ENCODE measurements at places on chromosomes 4 and X.
A peak's percentile ranks its signal among the peaks of the same experiment; 100 is the strongest.

GRCh38 chrX:105565856-105566255 lies 256.5 kb upstream of the NRK start:
- no peaks in the 10 kb centered on the region for H3K4me1 ChIP-seq
- no peaks in the 10 kb centered on the region for H3K27me3 ChIP-seq
- no peaks in the 10 kb centered on the region for H3K36me3 ChIP-seq
- DNase-seq = no peak
- no peak overlapping the region for H3K4me3 ChIP-seq

- H3K36me3 ChIP-seq = no peaks in the 10 kb centered on the region
- DNase-seq = no peak
- peak overlapping the region; percentile 40 for H3K4me3 ChIP-seq
- no peak overlapping the region for H3K27ac ChIP-seq
- H3K27me3 ChIP-seq = peaks cover 4% of the 10 kb centered on the region
- H3K4me1 ChIP-seq = no peaks in the 10 kb centered on the region
Measured at GRCh38 chr4:1194010-1194900, 21.9 kb upstream of the SPON2 start.

- H3K27ac ChIP-seq = no peak overlapping the region
- no peaks in the 10 kb centered on the region for H3K4me1 ChIP-seq
- H3K27me3 ChIP-seq = no peaks in the 10 kb centered on the region
- H3K36me3 ChIP-seq = no peaks in the 10 kb centered on the region
Measured at GRCh38 chrX:42954880-42955279, 176.9 kb upstream of the PPP1R2C start.

DNA sequence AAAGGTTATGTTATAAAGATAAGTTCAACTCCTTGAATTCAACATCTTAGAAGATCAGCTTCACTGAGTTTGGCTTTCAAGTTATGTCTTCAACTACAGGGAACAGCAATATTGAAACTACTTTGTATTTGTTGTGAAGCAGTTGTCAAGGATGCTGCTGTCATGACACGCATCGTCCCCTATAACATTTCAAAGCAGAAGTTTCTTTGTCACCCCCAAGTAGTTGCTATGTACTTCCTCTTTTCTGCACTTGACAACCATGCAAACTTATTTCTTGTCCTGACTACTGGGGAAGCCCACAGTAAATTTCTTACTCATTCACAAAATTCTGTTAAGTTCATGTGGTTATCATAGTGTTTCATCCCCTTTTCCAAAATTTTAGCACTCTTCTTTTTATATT lies 14.3 kb downstream of the ANTXR2 start:
- H3K27me3 ChIP-seq = no peaks in the 10 kb centered on the region
- H3K36me3 ChIP-seq = no peaks in the 10 kb centered on the region
- no peak overlapping the region for H3K27ac ChIP-seq
- no peaks in the 10 kb centered on the region for H3K4me1 ChIP-seq
- no peak for DNase-seq

DNA sequence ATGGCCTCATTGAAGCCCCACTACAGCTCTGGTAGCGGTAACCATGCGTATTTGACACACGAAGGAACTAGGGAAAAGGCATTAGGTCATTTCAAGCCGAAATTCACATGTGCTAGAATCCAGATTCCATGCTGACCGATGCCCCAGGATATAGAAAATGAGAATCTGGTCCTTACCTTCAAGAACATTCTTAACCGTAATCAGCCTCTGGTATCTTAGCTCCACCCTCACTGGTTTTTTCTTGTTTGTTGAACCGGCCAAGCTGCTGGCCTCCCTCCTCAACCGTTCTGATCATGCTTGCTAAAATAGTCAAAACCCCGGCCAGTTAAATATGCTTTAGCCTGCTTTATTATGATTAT lies 876 bp downstream of the HPRT1 start:
- peaks cover 4% of the 10 kb centered on the region for H3K4me1 ChIP-seq
- peak overlapping the region; percentile 83 for H3K4me3 ChIP-seq
- H3K36me3 ChIP-seq = no peaks in the 10 kb centered on the region
- peak overlapping the region; percentile 90 for H3K27ac ChIP-seq
- H3K27me3 ChIP-seq = no peaks in the 10 kb centered on the region
- peak; percentile 13 for DNase-seq

- peak overlapping the region; percentile 51 for H3K27ac ChIP-seq
- DNase-seq = peak; percentile 54
- H3K4me3 ChIP-seq = peak overlapping the region; percentile 7
- H3K4me1 ChIP-seq = peaks cover 46% of the 10 kb centered on the region
- H3K36me3 ChIP-seq = no peaks in the 10 kb centered on the region
Measured at GRCh38 chr4:153159728-153160221, 44.5 kb upstream of the TRIM2 start.

DNA sequence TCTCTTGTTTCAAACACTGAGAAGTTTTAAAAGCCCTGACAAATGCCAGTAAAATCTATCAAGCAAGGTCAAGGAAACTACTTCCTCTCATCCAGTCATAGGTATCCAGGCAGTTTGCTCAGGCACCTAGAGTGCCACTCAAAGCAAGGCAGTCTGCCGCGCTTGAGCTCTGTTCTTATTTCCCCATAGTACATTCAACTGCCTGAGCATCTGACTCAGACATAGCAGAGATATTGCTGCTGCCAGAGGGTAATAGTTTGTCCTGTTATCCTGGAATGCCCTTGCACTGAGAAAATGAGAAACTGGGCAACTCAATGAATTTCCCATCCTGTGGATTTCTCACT lies 16.1 kb upstream of the ATP8A1 start:
- no peak for DNase-seq
- no peaks in the 10 kb centered on the region for H3K4me1 ChIP-seq
- no peak overlapping the region for H3K27ac ChIP-seq
- no peaks in the 10 kb centered on the region for H3K27me3 ChIP-seq
- H3K36me3 ChIP-seq = no peaks in the 10 kb centered on the region
- H3K4me3 ChIP-seq = no peak overlapping the region

DNA sequence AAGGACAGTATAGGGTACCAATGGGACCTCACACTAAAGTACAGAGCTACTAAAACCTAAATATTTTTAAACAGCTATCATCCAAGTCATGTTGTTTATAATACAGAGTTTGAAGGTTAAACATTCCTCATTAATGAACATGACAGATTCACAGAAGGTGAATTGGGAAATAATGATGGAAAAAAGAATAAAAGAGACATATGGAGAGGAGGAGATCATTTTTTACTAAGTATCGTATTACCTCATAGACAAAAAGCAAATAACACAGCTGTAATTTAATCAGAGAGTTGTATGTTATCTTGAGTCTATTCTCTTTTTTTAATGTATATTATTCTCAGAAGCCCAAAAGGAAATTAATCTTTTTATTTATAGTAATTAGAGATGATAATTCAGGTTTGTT lies 7.9 kb downstream of the PLK4 start:
- H3K4me1 ChIP-seq = peaks cover 4% of the 10 kb centered on the region
- H3K27ac ChIP-seq = no peak overlapping the region
- peaks cover 95% of the 10 kb centered on the region for H3K36me3 ChIP-seq
- DNase-seq = no peak
- no peaks in the 10 kb centered on the region for H3K27me3 ChIP-seq
- H3K4me3 ChIP-seq = no peak overlapping the region

DNA sequence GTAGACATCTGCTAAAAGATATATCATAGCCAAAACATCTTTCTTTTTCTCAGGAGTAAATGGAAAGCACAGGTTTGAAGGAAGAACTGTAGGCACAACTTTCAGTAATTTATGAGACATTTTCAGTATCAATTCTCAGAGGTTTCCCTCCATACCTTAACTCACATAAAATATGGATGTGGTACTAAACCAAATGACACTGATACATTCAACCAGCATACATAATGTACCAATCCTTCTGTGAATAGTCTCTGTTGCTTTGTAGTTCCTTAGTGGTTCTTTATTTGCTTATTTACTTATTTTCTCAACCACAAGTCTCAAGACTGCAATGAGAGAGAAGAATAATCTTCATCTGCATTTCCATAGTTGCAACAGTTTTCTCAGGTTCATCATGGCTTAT lies 96.1 kb downstream of the ARHGAP24 start:
- H3K27ac ChIP-seq = no peak overlapping the region
- DNase-seq = no peak
- H3K4me3 ChIP-seq = no peak overlapping the region

- no peaks in the 10 kb centered on the region for H3K36me3 ChIP-seq
- H3K4me3 ChIP-seq = no peak overlapping the region
- H3K4me1 ChIP-seq = no peaks in the 10 kb centered on the region
- H3K27me3 ChIP-seq = no peaks in the 10 kb centered on the region
- DNase-seq = no peak
Measured at GRCh38 chr4:169902658-169903345, 123.4 kb downstream of the MFAP3L start.

GRCh38 chr4:145769450-145770037 lies 89.6 kb downstream of the C4orf51 start:
- no peak for DNase-seq
- H3K27ac ChIP-seq = no peak overlapping the region
- no peaks in the 10 kb centered on the region for H3K4me1 ChIP-seq
- H3K36me3 ChIP-seq = peaks cover 12% of the 10 kb centered on the region

GRCh38 chrX:154505734-154506133 lies 10.3 kb downstream of the FAM3A start:
- no peak overlapping the region for H3K27ac ChIP-seq
- no peak overlapping the region for H3K4me3 ChIP-seq
- H3K27me3 ChIP-seq = no peaks in the 10 kb centered on the region
- no peak for DNase-seq
- H3K4me1 ChIP-seq = no peaks in the 10 kb centered on the region
- no peaks in the 10 kb centered on the region for H3K36me3 ChIP-seq

- no peak overlapping the region for H3K4me3 ChIP-seq
- DNase-seq = peak; percentile 1
- H3K36me3 ChIP-seq = no peaks in the 10 kb centered on the region
Measured at GRCh38 chr4:82555276-82555675, 6.5 kb downstream of the TMEM150C start.

GRCh38 chr4:5554376-5554775 lies 154.0 kb downstream of the EVC2 start:
- no peaks in the 10 kb centered on the region for H3K27me3 ChIP-seq
- no peak for DNase-seq
- no peaks in the 10 kb centered on the region for H3K36me3 ChIP-seq
- H3K27ac ChIP-seq = no peak overlapping the region

- H3K4me3 ChIP-seq = no peak overlapping the region
- H3K4me1 ChIP-seq = peaks cover 5% of the 10 kb centered on the region
- no peaks in the 10 kb centered on the region for H3K36me3 ChIP-seq
- no peak overlapping the region for H3K27ac ChIP-seq
- no peak for DNase-seq
- no peaks in the 10 kb centered on the region for H3K27me3 ChIP-seq
Measured at GRCh38 chr4:122765692-122766352, 33.3 kb downstream of the BBS12 start.

- H3K4me1 ChIP-seq = peaks cover 16% of the 10 kb centered on the region
- peak; percentile 65 for DNase-seq
- peaks cover 16% of the 10 kb centered on the region for H3K36me3 ChIP-seq
- no peak overlapping the region for H3K4me3 ChIP-seq
- H3K27me3 ChIP-seq = no peaks in the 10 kb centered on the region
Measured at GRCh38 chr4:109699553-109700225, 3.6 kb downstream of the CASP6 start.

- no peaks in the 10 kb centered on the region for H3K4me1 ChIP-seq
- H3K27ac ChIP-seq = no peak overlapping the region
- DNase-seq = no peak
- H3K27me3 ChIP-seq = no peaks in the 10 kb centered on the region
Measured at GRCh38 chr4:152359208-152360044, 176.5 kb downstream of the FBXW7 start.

DNA sequence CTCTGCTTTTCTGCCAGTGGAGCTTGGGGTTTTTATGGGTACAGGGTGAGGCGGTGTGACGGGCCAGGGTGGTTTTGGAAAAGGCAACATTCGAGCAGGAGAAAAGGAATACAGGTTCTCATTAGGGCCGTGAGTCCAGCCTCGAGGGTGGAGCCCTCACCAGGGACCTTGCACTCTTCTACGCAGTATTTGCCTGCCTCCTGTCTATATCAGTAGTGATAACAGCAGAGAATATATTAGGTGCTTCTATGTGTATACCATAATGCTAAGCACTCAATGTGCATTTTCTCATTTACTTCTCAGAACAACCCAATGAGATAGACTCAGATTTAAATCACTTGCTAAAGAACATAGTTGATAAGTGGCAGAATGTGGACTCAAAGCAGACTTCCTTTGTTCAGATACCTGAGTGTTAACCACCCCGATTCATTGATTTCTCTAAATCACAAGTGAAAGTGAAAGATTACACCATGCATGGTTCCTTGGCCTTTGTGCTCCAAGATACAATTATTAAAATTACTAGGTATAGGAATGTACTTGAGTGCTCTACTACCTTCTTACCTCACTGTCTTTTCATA lies 403.9 kb downstream of the PCDH7 start:
- DNase-seq = no peak

- no peaks in the 10 kb centered on the region for H3K36me3 ChIP-seq
- no peak overlapping the region for H3K4me3 ChIP-seq
- H3K27me3 ChIP-seq = no peaks in the 10 kb centered on the region
- no peak for DNase-seq
- no peak overlapping the region for H3K27ac ChIP-seq
Measured at GRCh38 chr4:175346376-175346775, 428.2 kb downstream of the ADAM29 start.

- no peak overlapping the region for H3K27ac ChIP-seq
- H3K27me3 ChIP-seq = no peaks in the 10 kb centered on the region
- no peaks in the 10 kb centered on the region for H3K4me1 ChIP-seq
Measured at GRCh38 chr4:83556816-83557215, 20.9 kb downstream of the GPAT3 start.

- DNase-seq = no peak
- no peaks in the 10 kb centered on the region for H3K36me3 ChIP-seq
- no peaks in the 10 kb centered on the region for H3K27me3 ChIP-seq
- H3K27ac ChIP-seq = no peak overlapping the region
- peaks cover 17% of the 10 kb centered on the region for H3K4me1 ChIP-seq
Measured at GRCh38 chr4:76177709-76178108, 29.5 kb upstream of the NUP54 start.

GRCh38 chr4:132694775-132695174 lies 454.3 kb upstream of the PCDH10 start:
- H3K4me1 ChIP-seq = no peaks in the 10 kb centered on the region
- no peak overlapping the region for H3K27ac ChIP-seq
- no peak for DNase-seq
- no peaks in the 10 kb centered on the region for H3K27me3 ChIP-seq

GRCh38 chrX:70554523-70554922 lies 109.9 kb downstream of the DLG3 start:
- no peak overlapping the region for H3K27ac ChIP-seq
- no peaks in the 10 kb centered on the region for H3K4me1 ChIP-seq
- H3K4me3 ChIP-seq = no peak overlapping the region
- H3K36me3 ChIP-seq = no peaks in the 10 kb centered on the region

GRCh38 chr4:100848841-100849240 lies 331.0 kb upstream of the EMCN start:
- no peak overlapping the region for H3K27ac ChIP-seq
- peak; percentile 48 for DNase-seq
- no peaks in the 10 kb centered on the region for H3K27me3 ChIP-seq
- no peaks in the 10 kb centered on the region for H3K36me3 ChIP-seq
- H3K4me3 ChIP-seq = no peak overlapping the region

DNA sequence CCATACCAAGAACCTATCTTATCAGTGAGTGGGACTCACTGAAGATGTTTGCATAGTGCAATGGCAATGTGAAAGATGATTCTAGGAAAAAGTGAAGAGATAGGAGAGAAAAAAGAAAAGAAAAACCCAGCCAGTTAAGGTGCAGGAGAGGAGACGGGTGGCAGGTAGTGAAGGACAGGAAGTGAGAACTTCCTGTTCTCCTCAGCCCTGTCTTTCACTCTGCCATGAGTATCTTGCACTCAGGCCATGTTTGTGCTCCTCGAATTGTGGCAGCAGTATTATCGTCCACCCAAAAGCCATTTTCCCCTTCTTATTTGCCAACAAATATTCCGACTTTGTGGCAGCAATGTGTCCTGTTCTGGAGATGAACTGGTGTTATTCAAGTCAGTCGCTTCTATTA lies 8.6 kb upstream of the ENPEP start:
- no peaks in the 10 kb centered on the region for H3K27me3 ChIP-seq
- H3K36me3 ChIP-seq = no peaks in the 10 kb centered on the region
- H3K27ac ChIP-seq = no peak overlapping the region
- H3K4me3 ChIP-seq = no peak overlapping the region
- DNase-seq = no peak
